T-helper 2 cell (primary cell): ENCODE measurements at places on chromosomes 1 and 21.

DNA sequence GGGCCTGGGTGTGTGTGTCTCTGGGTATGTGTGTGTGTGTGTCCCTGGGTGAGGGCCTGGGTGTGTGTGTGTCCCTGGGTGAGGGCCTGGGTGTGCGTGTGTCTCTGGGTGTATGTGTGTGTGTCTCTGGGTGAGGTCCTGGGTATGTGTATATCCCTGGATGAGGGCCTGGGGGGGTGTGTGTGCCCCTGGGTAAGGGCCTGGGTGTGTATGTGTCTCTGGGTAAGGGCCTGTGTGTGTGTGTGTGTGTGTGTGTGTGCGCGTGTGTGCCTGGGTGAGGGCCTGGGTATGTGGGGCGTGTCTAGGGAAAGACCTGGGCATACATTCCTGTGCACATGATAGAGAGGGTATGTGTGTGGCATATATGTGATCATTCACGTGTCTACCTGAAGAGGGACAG lies 155.1 kb upstream of the ZC3H12A start:
- no peak for DNase-seq

DNA sequence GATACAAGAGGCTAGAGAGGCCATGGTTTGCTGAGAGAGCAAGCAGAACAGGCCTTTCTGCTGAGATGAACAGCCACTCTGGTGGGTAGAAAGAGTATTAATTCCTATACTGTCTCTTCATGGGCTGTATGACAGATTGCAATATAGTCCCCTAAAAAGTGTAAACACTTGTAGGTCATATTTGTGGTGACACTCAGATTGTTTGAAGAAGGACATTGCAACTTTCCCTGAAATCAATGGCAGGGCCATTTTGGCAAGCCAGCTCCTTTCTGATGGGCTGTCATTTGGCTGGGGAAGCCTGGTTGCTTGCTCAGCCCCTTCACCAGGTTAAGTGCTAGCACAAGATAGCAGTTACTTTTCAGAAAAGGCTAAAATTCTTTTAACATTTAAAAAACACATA lies 27.5 kb downstream of the RAB4A start:
- no peak for DNase-seq

DNA sequence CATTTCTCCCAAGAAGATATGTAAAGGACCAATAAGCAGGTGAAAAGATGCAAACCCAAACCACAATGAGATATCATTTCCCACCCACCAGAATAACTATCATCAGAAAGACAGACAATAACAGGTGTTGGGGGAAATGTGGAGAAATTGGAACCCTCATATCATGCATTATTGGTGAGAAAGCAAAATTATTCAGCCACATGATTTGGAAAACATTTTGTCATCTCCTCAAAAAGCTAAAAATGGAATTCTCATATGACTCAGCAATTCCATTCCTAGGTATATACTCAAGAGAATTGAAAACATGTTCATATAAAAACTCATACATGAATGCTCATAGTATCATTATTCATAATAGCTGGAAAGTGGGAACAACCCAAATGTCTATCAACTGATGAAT lies 25.1 kb upstream of the RNF186 start:
- no peak for DNase-seq

DNA sequence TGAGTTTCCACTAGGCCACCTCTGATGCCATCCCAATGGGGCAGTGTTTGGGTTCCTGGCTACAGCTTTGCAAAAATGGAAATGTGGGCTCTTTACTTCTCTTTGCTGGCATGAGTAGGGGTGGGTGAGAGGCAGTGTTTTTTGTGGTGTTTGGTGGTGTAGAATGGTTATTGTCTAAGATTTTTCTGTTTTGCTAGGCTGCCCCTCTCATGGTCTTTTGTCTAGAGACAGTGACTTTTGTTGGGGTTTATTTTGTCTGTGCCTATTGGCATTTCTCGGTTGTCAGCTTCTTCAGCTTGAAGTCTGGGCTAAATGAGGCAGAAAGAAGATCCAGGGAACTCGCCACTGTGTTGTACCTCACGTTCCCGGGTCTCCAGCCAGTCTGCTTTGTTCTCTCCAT lies 112.1 kb downstream of the CENPF start:
- DNase-seq, result no peak

- no peak for DNase-seq
These were observed 604 bp upstream of the FMN2 start for GRCh38 chr1:240090957-240091600.

DNA sequence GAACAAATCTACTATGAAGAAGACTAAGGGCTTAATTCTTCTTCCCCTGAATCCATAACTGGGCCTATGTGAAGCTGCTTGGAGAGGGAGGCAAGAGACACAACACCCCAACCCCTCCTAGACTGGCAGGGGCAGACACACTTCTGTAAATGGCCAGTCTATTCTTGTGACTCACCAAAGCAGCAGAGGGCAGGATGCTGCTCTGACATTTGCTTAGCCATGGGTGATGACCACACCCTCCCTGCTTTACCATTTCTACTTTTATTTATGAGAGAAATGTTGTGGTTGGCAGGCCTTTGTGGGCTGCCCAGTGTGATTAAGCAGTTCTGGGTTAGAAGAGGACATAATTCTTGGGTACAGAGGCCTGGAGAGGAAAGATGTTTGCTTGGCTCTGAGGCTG lies 189.8 kb upstream of the DPYD start:
- no peak for DNase-seq

- DNase-seq, result no peak
These were observed 10.5 kb downstream of the RAB4A start for GRCh38 chr1:229281339-229281926.

DNA sequence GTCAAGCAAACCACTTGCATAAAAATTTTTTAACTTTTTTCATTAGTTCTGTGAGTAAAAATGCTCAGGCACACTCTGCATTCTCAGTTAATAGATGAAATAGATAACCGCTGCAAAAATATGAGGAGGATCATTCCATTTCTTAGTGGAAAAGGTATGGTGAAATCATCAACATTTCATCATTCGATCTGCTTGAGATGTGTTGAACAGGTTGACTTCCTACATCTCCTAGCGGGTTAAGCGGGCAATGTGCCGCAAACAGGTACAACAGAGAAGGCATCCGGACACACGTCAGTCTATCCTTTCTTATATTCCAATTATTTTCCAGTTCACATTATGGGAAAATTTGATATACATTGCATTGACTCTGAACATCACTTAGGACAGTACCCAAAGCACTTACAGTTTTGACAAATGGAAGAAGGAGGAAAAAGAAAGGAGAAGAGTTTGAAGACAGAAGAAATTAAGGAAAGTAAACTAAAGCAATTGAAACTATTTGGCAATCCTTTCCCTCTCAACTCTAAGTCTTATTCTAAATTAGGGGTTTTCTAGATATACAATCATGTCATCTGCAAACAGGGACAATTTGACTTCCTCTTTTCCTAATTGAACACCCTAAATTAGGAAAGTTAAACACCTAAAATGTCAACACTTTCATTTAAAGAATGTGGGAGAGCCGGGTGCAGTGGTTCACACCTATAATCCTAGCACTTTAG lies 33.5 kb downstream of the NIBAN1 start:
- no peak for DNase-seq

GRCh38 chr1:203805689-203806088 lies 10.3 kb downstream of the ZBED6 start:
- no peak for DNase-seq

- DNase-seq, result peak; percentile 62
These were observed 3.7 kb upstream of the CCN1 start for GRCh38 chr1:85576642-85577418.

DNA sequence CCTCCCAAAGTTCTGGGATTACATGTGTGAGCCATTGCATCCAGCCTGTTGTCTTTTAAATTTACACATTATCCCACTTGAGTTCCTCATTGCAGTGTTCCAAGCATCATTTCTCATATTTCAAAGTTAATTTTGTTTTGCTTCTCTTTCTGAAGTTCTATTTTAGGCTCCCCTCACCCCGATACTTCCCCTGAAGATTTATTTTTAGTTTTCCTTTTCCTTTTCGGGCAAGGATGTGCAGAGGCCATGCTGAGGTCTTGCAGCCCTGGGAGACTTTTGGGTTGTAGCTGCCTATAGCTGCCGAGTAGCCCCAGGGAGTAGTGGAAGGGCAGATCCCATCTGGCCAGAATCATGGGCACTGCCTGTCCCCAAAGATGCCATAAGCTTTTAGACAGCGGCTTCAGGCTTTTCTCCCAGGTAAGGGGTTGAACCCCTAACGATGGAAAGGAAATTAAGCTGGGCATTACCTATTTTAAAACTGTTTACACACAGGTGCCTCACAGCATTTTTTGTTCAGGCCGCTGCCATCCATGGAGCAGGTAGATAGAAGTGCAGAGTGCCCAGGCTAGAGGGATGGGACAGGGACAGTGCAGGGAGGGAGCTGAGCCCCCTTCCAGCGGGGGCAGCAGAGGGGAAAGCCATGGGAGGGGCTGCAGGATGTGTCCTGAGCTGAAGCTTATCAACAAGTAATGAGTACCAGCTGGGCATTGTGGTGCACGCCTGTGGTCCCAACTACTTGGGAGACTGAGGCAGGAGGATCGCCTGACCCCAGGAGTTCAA lies 15.9 kb downstream of the PSEN2 start:
- no peak for DNase-seq

GRCh38 chr1:177857285-177857684 lies 112.6 kb downstream of the SEC16B start:
- DNase-seq, result no peak

GRCh38 chr1:226633541-226634165 lies 85.1 kb downstream of the STUM start:
- DNase-seq, result no peak

- DNase-seq, result no peak
These were observed 33.9 kb downstream of the SPSB1 start for GRCh38 chr1:9326596-9326995.

DNA sequence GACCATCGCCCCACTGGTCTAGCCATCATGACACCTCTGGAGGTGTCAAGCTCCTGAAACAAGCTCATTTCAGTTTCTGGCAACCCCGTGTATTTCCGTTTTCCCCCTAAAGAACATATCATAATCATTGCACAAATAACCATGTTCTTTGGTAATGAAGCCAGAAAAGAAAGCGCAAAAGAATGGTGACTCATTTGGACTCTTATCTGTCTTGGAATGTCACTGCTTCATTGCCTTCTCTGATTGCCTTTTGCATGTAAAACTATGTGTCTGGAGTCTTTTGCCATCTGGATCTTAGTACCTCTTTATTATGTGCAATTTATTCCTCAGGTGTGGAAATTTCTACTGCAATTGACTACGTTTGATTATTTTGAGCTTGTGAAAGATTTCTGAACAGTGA lies 110.5 kb downstream of the COLGALT2 start:
- no peak for DNase-seq

GRCh38 chr1:207861442-207862177 lies 49.3 kb downstream of the CD34 start:
- DNase-seq, result no peak

- DNase-seq, result no peak
These were observed 22.3 kb downstream of the KNCN start for GRCh38 chr1:46529031-46529630.

DNA sequence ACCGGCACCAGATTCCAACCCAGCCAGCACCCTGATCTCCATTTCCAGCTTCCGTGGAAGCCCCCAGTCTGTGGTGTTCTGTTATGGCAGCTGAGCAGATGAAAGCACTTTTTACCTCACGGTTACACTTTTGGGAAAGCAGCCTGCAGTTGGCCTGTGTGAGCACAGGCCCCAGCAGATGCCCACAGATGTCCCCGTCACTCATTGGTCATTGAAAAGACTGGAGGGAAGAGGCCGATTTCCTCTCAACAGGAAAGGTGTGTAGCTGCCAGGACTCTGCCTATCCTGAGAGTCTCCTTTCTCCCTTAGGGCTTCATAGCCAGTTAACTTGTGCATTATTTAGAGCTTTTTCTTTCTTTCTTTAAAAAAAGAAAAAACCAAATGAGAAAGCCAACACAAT lies 123.0 kb downstream of the PCBP3 start:
- DNase-seq, result no peak

- no peak for DNase-seq
These were observed at the start of gene SIM2 for GRCh38 chr21:36698981-36699545. SIM2 (plus strand) TSS chr21:36699115; CDS start chr21:36699747, 632 bp downstream.

DNA sequence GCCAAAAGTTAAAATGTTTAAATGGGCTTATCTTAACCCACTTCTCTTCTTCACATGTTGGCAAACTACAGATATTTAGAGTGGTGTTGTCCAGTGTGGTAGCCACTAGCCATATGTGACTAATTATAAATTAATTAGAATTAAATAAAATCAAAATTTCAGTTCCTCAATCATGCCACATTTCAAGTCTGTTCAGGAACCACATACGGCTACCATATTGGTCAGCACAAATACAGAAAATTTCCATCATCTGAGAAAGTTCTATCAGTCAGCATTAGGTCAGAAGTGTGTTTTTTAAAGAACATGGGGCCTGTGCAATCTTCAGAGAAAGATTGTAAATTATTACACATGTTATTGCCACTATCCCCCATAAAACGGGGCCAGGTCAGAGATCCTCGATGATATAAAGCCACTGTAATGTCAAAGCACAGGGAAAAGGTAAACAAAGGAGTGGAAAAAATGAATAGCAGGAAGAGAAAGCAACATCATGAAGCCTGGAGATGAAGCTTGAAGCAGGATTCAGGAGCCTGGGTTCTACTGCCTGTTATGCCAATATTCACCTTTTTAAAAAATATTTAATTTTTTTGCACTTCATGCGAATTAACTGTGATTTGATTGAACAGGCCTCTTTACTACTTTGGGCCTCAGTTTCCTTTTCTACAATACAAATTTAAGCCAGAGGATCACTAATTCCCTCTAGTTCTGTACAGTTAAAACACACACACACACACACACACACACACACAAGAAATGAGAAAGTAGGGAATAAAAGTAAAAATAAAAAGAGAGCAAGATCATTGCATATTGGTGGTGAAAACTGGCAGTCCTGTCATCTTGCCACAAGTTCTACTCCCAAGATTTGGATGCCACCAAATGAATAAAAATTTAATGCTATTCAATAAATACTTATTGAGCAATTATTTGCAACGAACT lies 2.3 kb downstream of the RSBN1 start:
- DNase-seq, result no peak

- no peak for DNase-seq
These were observed 22.9 kb downstream of the CD244 start for GRCh38 chr1:160839746-160840145.

DNA sequence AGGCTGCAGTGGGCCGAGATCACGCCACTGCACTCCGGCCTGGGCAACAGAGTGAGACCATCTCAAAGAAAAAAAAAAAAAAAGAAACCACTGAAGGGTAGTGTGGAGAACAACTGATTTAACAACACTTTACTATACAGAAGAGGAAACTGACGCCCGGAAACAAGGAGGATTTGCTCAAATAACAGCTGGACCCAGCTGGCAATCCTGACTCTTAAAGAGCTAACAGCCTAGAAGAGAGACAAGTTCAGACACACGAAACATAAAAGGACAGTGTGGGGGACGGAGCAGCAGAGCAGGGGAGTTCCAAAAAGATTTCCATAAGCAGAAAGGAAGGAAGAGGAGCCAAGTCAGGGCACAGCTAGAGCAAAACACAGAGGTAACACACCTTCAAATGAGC lies 4.4 kb downstream of the ECHDC2 start:
- no peak for DNase-seq
